ENCODE measurements at places on chromosomes 3 and 15.

GRCh38 chr3:184235381-184236032, 6.1 kb downstream of the VWA5B2 start:
- DNase-seq: no peak

DNA sequence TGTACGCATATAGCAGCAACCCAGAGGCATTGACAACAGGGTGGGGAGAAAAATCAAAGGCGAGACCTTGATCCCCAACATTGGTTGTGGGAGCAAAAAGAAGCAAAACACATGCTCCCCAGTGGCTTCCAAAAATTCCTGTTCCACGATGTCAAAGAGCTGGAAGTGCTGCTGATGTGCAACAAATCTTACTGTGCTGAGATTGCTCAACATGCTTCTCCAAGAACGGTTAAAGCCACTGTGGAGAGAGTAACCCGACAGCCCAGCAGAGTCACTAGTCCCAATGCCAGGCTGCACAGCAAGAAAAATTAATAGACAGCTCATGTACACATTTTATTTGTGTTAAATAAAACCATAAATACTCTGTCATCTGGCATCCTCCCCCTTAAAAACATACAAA, 179.9 kb upstream of the PFN2 start:
- DNase-seq: no peak

GRCh38 chr15:99058421-99058870, 46.4 kb upstream of the SYNM start:
- DNase-seq: no peak

DNA sequence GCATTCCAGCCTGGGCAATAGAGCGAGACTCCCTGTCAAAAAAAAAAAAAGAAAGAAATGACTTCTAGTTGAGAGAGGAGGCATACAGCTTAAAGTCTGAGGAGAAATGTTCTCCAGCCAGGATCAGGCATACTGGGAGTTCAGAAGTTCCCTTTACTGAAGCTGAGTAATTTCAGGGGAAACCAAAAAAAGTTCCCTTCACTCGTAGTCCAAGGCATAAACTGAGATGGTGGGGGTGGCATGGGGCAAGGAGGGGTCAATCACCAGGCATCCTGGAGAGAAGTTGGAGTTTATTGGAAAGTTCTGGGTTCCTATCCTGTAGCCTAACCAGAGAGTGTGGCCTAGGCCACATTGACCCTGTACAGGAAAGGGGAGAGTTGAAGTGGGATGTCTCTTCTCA, 5.9 kb downstream of the GPX1 start:
- DNase-seq: no peak

DNA sequence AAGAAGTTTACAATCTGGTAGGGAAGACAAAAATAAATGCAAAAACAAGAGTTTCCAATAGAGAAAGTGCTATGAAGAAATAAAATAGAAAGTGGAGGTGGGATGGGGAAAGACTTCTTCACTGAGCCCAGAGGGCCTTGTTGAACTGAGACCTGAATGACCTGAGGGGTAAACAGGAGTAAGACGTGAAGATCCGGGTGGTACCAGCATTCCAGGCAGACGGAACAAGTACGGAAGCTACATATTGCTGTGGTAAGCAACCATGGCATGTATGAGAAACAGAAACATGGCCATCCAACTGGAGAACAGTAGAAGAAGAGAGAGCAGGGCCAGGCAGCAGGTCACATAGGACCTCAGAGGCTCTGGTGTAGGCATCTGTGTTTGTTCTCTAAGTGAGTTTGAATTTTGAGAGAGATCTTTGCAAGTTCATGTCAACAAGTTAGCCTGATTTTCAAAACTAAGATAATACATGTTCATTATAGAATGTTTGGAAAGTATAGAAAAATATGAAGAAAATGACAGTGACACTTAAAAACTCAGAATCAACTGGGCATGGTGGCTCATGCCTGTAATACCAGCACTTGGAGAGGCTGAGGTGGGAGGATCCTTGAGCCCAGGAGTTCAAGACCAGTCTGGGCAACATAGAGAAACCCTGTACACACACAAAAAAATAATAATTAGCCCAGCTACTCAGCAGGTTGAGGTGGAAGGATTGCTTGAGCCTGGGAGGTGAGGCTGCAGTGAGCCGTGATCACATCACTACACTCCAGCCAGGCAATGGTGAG, 64.3 kb downstream of the SLC49A4 start:
- no peak for DNase-seq

- peak; percentile 14 for DNase-seq
Observed at GRCh38 chr3:18111796-18112232, 313.3 kb downstream of the SATB1 start.

- no peak for DNase-seq
Observed at GRCh38 chr3:37990527-37990926, at the start of gene VILL. VILL (plus strand) TSS chr3:37990786; CDS start chr3:37993673, 2,887 bp downstream.

DNA sequence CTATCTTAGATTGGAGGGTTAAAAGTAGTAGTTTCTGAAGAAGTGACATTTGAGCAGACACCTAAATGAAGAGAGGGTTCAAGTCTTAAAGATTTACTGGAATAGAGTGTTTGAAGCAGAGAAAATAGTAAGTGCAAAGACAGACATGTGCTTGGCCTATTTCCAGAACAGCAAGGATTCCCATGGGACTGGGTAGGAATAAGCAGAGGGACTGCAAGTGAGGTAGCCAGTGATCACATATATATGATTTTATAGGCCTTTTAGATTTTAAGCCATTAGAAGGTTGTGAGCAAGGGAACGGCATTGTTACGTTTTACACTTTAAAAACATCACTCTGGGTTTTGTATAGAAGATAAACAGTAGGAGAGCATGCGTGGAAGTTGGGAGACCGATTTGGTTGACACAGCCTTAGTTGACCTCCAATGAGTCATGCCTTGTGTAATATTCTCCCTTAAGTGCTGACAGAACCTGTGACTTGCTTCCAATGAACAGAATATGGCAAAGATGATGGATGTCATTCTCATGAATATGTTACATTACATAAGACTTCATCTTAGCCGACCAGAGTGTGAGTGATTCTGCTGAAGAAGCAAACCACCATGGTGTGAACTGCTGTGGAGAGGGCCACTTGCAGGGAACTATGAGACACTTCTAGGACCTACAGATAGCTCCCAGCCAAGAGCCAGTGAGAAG, 37.1 kb upstream of the SLC4A7 start:
- no peak for DNase-seq

DNA sequence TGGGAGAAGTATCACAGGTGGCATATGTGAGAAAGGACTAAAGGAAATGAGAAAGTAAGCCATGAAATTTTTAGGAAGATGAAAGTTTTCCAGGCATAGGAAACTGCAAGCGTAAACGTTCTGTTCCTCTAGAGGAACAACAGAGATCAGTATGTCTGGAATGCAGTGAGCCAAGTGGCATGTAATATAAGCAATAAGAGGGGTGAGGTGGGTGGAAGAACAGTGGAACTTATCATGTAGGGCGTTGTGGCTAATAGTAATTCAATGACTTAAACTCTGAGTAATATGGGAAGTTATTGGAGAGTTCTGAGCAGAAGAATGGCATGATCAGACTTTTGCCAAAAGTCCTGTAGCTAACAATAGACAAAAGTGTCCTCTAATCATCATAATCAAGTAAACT, 902.9 kb downstream of the EPHA3 start:
- DNase-seq: peak; percentile 26

GRCh38 chr3:80889535-80889934, 871.9 kb downstream of the GBE1 start:
- DNase-seq: no peak

- peak; percentile 45 for DNase-seq
Observed at GRCh38 chr15:55819397-55820034, 76.6 kb upstream of the PRTG start.

GRCh38 chr3:18757476-18757875, 332.3 kb upstream of the SATB1 start:
- DNase-seq: no peak

DNA sequence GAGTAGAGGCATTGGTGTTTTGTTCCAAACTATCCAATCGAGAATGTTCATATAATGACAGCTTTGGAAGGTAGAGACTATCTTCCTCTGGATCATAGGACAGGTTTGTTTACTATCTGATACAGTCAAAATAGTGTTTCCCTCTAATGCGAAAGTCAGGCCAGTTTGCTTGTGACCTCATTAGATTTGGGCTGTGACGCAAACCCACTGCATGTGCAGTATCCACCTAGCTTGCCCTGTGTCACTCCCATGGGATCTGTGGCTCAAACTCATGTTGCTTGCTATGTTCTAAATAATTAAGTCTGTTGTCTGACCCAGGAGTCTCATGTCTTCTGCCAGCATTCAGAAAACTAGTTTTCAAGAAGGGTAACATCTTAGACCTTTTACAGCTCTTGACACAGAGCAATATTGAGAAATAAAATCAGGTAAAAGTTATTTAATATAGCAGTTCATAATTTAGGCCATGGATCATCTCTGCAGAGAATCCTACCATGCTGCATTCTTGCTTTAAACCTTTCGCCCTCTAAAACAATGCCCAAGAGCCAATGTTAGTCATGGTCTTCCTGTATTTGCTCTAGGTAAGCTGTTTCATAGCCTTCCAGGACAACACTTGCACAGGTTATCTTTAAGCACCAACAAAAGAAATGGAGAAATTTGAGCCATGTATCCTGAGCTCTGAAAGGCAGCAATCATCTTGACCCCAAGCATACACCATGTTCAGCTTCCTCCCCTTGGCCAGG, 26.4 kb downstream of the NIT2 start:
- DNase-seq: no peak

DNA sequence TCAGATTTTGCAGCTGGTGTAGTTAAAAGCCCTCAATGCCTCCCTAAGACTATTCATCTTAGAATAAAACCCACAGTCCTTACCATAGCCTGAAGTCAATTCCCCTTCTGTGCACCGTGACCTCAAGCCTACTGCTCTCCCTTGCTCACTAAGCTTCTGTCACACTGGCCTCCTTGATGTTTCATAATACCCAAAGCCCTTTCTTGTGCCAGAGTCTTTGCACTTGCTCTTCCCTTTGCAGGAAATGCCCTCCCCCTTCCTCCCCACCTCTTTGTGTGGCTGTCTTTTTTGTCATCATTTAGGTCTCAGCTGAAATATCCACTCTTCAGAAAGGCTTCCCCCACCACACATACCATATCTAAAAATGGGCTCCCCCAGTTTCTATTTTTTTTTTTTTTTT, 4.2 kb upstream of the PLEKHO2 start:
- DNase-seq: no peak

GRCh38 chr3:138367911-138368310, 19.5 kb downstream of the MRAS start:
- DNase-seq: peak; percentile 21

GRCh38 chr3:61729038-61729634, 167.8 kb downstream of the PTPRG start:
- peak; percentile 47 for DNase-seq

DNA sequence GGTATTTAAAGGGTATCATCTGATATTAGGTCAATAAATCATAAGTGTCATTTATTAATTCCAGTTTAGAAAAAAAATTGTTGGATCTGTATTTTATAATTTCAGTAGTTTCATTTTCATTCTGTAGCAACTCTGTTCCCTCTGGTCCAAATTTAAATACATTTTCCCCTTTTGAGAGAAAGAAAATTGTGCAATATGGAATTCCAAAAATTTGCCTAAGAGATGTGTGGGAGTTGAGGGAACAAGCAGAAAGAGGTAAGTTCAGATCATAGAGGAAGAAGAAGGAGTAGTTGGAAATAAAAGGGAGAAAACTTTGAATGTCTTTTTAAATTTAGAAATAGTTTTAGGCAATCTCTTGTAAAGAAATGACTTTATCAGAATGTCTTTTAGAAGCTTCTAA, 48.9 kb upstream of the MME start:
- no peak for DNase-seq

DNA sequence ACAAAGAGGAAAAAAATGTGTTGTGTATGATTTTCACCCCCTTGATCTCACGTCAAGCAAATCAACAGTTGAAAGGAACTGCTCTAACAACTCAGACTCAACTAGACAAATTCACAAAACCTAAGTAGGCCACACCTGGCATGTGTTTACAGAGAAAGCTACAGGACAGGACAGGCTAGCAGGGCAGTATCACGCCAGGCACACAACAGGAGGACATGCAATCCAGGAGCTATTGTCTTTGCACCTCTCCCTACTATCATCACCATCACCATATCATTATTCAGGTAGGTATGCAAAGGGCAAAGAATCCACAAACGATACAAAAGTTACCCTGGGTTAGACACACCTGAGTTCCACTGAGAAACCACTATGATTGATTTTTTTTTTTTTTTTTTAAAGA, 86.4 kb downstream of the TBL1XR1 start:
- DNase-seq: no peak

GRCh38 chr15:69748576-69749185, 296.1 kb downstream of the RPLP1 start:
- DNase-seq: no peak

- no peak for DNase-seq
Observed at GRCh38 chr3:71350998-71351397, 232.5 kb downstream of the FOXP1 start.

DNA sequence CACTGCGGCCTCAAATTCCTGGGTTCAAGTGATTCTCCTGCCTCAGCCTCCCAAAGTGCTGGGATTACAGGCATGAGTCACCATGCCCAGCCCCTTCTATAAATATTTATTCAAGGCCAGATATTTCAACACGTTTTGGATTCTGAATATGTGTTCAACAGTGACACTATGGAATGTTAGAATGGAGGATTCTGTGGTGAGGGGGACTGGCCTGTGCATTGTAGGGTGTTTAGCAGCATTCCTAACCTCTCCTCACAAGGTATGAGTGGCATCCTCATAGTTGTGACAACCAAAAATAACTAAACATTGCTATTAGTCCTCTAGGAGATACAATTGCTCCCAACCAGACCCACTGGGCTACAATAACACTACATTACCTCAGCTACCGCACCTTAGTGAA, 104.0 kb upstream of the ATP10A start:
- DNase-seq: no peak

- no peak for DNase-seq
Observed at GRCh38 chr3:122533480-122533879, 18.7 kb upstream of the KPNA1 start.

DNA sequence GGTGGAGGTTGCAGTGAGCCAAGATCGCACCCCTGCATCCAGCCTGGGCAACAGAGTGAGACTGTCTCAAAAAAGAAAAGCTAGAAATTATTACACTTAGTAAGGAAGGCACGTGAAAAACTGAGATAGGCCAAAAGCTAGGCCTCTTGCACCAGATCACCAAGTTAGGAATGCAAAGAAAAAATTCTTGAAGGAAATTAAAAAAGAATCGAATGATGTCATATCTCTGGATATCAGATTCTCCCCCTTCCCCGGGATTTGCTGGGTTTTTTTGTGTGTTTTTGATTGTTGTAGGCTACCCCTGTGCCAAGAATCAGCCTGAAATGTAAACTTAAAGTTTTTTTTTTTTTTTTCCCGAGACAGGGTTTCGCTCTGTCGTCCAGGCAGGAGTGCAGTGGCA, 17.4 kb downstream of the PTPN23 start:
- DNase-seq: no peak

- DNase-seq: peak; percentile 69
Observed at GRCh38 chr3:137771401-137772213, 7.5 kb downstream of the SOX14 start.

GRCh38 chr15:38076786-38077185, 142.3 kb downstream of the TMCO5A start:
- peak; percentile 70 for DNase-seq

All from neural progenitor cell (in vitro differentiated cells).